ENCODE measurements at places on chromosomes 13 and 19.

- DNase-seq: no peak
Observed at GRCh38 chr13:28716511-28716910, 2.3 kb downstream of the SLC46A3 start.

GRCh38 chr13:106464076-106464475 is 71.4 kb downstream of the EFNB2 start:
- DNase-seq: no peak

- DNase-seq: no peak
Observed at GRCh38 chr19:49976496-49976895, 15.5 kb upstream of the SIGLEC11 start.

DNA sequence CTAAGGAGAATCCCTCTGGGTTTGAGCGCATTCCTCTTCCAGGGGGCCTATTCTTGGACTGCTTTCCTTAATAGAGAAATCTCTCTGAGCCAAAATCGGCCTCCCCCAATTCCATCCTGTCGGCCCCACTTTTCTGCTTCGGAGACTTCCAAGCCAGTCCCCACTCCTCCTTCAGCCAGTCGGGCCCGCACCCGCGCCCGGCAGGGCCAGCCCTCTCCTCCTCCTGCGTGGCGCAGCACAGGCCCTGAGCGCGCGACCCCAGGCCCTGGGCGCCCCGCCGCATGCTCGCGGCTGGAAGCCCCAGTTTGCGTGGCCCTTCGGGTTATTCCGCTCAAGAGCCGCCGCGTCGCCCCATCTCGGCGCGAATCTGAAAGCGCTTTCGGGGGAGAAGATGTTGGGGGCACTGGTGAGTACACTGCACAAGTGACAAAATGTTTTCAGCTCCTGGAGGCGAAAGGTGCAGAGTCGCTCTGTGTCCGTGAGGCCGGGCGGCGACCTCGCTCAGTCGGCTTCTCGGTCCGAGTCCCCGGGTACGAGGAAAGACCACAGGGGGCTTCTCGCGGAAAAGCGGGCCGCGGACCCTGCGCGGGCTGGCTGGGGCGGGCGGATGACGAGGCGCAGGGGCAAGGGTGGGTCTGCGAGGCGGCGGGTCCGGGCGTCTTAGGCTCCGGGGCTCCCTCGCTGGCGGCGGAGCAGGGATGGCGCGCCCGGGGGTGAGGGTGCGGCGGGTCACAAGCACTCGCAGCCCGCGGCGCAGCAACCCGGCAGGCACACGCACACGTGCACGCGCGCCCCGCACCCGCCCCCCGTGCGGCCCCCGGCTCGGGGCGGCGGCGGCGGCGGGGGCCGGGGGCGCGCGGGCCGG is at the start of gene IL17D:
Gene IL17D, plus strand, starts transcription at position 785 of the 865 bp plus-strand sequence. CDS start 303 bp downstream, outside the sequence.
- DNase-seq: peak; percentile 9

DNA sequence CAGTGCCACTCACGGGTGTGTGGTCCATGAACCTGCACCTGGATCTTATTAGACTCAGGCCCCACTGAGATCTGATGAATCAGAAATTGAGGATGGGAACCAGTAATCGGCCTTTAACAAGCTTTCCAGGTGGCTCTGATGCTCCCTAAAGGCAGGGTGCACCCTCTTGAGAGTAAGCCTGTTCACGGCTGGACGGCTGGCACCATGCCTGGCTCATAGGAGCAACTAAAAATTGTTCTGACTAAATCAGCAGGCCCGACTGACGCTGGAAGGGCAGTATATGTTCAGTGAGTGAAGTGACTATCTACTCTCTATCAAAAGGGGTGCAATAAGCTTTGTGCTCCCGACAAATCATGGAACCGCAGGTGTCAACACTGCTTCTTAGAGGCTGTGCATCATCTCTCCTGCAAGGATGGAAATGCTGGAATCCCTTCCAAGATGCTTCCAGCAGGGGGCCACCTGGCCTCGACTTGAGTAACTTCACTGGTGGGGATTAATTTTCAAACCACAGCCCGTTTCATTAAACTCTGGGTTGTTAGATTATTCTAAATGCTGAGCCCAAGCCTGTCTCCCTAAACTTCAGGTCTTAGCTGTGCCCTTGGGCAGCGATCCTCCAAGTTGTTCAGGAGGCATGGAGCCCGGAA is 28.4 kb downstream of the TMTC4 start:
- no peak for DNase-seq

DNA sequence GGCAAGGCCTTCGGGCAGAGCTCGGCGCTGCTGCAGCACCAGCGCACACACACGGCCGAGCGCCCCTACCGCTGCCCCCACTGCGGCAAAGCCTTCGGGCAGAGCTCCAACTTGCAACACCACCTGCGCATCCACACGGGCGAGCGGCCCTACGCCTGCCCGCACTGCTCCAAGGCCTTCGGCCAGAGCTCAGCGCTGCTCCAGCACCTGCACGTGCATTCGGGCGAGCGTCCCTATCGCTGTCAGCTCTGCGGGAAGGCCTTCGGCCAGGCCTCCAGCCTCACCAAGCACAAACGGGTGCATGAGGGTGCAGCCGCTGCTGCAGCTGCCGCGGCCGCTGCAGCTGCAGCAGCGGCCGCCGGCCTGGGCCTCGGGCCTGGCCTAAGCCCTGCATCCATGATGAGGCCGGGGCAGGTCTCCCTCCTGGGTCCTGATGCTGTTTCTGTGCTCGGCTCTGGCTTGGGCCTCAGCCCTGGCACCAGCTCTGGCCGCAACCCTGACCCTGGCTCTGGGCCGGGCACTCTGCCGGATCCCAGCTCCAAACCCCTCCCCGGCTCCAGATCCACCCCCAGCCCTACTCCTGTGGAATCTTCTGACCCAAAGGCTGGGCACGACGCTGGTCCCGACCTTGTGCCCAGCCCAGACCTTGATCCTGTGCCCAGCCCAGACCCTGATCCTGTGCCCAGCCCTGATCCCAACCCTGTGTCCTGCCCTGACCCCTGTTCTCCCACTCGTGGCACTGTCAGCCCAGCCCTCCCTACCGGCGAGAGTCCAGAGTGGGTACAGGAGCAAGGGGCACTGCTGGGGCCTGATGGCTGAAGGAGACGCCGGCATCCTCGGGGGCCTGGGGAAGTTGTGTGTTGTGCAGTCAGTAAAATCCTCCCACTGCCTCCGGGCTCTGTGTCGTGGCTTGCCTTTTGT is 2.0 kb upstream of the MCOLN1 start:
- no peak for DNase-seq

GRCh38 chr13:67519356-67519755 is 289.2 kb upstream of the PCDH9 start:
- DNase-seq: no peak

DNA sequence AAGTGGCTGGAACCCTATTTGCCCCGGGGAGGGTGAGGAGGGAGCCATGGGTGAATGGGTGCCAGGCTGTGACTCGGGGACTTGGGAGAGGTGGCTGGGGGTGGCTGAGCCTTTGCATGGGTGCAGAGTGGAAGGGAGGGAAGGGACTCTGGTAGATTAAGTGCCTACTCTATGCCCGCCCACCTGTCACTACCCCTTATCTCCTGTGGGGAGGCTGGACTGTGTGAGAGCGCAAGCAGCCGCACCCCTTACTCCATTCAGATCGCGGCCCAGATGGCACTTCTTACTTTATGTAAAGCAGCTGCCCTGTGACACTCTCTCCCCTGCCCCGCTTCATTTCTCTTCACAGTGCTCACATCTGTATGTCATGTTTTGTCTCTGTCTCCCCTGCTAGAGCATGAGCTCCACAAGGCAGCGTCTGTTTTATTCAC is 2.9 kb downstream of the KASH5 start:
- DNase-seq: no peak

- no peak for DNase-seq
Observed at GRCh38 chr13:72983085-72983768, 75.6 kb upstream of the KLF5 start.

DNA sequence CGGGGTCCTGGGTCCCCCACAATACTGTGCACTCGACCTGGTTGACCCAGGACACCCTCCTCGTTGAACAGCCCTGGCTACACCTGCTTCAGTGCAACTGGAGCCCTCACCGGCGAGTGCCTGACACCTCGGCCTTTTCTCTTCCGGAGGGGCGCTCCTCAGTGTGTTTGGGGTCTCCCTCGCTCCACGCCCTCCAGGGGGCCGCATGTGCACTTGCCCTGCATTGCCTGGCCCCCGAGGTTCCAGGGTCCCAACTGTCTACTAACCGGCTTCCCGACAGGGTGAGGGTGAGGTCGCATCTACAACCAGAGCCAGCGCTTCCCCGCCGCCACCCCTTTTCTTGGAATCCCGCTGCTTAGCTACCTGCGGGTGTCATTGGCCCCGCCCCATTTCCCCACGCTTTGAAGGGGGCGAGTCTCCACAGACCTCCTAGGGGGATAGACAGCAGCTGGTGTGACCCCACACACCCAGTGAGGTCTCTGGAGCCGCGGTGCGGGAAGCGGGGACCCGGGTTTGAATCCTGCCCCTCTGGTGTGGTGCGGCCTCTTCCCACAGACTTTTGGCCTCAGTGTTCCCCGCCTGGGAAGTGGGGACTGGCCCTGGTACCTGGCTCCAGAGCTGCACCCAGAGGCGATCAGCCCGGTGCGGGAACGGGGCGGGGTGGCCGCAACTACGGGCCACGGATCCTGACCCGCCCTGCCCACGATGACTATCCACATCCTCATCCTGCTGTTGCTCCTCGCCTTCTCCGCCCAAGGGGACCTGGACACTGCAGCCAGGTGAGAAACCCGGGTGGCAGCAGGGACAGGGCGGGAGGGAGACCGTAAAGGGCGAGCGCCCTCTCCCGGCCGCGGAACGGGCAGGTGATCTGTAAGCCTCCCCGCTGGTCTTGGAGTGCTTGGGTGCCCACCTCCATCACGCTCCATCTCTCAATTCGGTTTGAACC is at the start of gene ADM5:
Gene ADM5, plus strand, starts transcription at position 462 of the 946 bp plus-strand sequence. Its CDS starts 244 bp downstream, at position 706.
- no peak for DNase-seq

DNA sequence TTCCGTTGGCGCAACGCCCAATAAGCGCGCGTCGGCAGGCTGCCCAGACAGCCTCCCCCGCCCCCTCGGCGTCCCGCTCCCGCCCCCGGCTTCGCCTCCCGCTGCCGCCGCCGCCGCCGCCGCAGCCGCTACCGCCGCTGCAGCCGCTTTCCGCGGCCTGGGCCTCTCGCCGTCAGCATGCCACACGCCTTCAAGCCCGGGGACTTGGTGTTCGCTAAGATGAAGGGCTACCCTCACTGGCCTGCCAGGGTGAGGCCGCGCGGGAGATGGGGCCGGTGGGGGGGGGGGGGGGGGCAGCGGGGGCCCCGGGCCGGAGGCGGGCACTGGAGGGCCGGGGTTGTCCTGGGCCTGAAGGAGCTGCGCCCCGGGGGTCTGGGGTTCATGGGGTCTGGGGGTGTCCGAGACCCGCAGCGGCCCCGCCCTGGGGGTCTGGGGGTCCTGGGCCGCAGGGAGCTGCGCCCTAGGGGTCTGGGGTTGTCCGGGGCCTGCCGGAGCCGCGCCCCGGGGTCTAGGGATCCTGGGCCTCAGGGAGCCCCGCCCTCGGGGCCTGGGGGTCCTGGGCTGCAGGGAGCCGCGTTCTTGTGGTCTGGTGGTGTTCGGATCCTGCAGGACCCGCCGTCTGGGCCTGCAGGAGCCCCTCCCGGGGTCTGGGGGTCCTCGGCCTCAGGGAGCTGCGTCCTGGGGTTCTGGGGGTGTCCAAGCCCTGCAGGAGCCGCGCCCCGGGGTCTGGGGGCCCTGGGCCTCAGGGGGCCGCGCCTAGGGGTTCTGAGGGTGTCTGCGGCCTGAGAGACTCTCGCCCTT is at the start of gene HDGFL2:
Gene HDGFL2, plus strand, starts transcription at position 124 of the 801 bp plus-strand sequence. Its CDS starts 54 bp downstream, at position 178.
- DNase-seq: no peak

- DNase-seq: no peak
Observed at GRCh38 chr19:53818756-53819155, 5.4 kb downstream of the NLRP12 start.

GRCh38 chr19:45814851-45815480 is at the start of gene RSPH6A:
TSS of gene RSPH6A (minus strand) at chr19:45815308. CDS start at chr19:45815176, 132 bp downstream.
- no peak for DNase-seq

GRCh38 chr13:75641026-75641425 is 4.9 kb downstream of the LMO7 start:
- no peak for DNase-seq

GRCh38 chr13:34139660-34140227 is 321.8 kb downstream of the RFC3 start:
- DNase-seq: no peak

- no peak for DNase-seq
Observed at GRCh38 chr19:49190781-49191180, 33.2 kb downstream of the TRPM4 start.

DNA sequence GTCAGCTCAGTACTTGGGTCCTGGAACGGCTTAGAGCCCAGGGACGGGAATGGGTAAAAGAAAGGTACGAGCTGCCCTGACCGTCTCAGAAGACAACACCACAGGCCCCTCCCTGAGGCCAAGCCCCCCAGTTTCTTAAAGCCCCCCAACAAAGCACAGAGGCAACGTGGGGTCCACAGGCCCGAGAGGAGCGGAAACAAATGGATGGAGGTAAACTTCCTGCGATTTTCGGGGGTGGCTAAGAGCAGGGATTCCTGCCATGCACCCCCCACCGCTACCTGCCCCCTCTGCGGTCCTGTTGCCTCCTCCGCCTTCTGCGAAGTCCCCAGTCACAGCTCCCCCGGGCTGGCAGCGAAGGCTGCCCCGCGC is 48.2 kb downstream of the PTPRS start:
- DNase-seq: no peak

GRCh38 chr19:47693489-47693888 is 19.7 kb upstream of the EHD2 start:
- no peak for DNase-seq

DNA sequence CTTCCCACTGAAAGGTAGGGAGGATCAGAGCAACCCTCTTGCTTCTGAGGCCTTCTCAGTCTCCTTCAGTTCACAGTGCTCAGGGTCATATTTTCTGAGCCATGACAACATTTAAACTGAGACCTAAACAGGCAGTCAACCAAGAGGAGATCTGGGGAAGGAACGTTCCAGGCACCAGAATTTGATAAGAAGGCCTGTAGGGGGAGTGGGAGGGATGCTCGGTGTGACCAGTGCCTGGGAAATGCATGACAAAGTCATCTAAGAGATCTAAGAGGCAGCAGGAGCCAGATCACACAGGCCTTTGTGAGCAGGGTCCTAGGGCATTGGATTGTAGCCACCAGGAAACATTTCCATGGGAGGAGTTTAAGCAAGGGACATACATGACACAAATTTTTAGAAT is 71.6 kb downstream of the SHISA2 start:
- no peak for DNase-seq

DNA sequence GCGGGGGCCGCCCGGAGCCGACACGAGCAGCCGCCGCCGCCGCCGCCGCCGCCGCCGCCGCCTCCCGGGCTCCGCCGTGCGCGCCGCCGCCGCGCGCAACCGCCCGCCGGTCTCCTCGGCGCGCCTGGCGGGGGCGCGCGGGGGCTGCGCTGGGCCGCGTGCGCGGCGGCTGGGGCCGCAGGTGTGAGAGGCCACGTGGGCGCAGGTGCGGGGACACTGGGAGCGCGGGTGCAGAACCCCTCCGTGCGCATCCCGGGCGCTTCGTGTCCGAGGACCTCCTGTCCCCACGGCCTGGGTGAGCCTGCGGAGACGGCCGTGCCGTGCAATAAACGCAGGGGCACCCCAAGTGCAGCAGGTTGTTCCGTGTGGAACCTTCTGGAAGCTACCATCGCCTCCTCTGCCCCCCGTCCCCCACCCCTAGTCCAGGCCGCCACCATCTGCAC is at the start of gene LINGO3:
Gene LINGO3, minus strand, starts transcription at position 41 of the 443 bp plus-strand sequence. CDS start 16,378 bp downstream, outside the sequence.
- no peak for DNase-seq

Data from activated T-helper 9 cell treated with anti-CD3 and anti-CD28 coated beads, Interleukin-2, amount 50 U/mL, for 16 hours (primary cell).